ENCODE measurements at places on chromosomes 7 and 10. TPM values are rescaled to one million over a fixed set of nuclear protein-coding genes. Genes with fewer than 3 reads are reported as not detected.

- DNase-seq = no peak
Observed at GRCh38 chr10:51522858-51523257, 176.5 kb downstream of the CSTF2T start.

DNA sequence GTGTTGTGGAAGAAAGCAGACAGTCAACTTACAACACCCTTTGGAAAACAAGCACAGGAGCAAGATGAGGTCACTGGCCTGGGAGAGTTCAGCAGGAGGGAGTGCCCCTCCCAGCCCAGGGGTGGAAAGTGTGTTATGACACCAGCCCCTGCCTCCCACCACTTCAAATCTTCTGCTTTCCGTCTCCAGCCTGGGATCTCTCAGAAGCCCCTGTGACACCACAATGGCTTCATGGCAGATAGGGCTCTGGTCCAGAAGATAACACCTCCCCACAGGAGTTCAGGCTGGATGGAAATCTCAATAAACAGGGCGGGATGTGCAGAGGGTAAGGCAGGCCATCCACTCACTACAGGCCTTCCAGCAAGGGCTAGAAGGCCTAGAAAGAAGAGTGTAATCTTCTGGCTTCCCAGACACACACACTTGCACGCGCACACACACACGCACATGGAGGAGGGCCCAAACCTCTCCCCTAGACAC, 48.7 kb upstream of the ZMIZ1 start:
- no peak for DNase-seq

DNA sequence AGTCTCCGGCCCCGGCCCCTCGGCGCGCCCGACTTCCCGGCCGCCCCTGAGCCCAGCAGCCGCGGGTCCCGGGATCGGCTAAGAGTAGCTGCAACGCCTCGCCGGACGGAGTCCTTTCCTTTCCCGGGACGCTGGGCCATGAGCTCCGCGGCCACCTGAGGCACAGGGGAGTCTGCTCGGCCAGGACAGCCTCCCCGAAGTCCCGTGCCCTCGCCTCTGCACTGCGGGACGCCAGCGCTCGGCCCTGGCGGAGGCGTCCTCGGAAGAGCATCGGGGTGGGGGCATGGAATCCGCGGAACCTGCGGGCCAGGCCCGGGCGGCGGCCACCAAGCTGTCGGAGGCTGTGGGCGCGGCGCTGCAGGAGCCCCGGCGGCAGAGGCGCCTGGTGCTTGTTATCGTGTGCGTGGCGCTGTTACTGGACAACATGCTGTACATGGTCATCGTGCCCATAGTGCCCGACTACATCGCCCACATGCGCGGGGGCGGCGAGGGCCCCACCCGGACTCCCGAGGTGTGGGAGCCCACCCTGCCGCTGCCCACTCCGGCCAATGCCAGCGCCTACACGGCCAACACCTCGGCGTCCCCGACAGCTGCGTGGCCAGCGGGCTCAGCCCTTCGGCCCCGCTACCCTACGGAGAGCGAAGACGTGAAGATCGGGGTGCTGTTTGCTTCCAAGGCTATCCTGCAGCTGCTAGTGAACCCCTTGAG, 502 bp downstream of the SLC18A3 start:
- DNase-seq = peak; percentile 53

GRCh38 chr10:118564652-118565051, 30.8 kb downstream of the PRLHR start:
- DNase-seq = no peak

The GDF10 gene
- total RNA-seq = 1.2 TPM

The SMNDC1 gene
- total RNA-seq = 6.9 TPM

All from ascending aorta (tissue), 2 donors.